ENCODE measurements at places on chromosomes 4 and X.
A peak's percentile ranks its signal among the peaks of the same experiment; 100 is the strongest.

DNA sequence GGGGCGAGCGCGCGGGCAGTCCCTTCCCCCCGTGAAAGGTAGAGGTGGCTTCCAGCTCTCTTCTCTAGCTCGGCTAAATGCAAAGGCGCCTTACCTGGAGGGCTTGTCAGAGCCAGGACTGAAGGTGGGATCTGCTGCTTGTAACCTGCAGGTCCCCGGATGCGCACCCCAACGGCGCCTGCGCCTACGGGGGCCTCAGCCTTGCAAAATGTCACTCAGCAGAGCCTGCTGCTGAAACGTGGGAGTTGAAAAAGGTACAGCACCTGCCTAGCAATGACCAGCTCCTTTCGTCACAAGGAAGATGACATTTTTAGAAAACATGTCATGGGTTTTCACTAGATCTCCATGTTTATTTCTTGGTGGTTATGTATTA, 583 bp downstream of the ABHD18 start:
- DNase-seq: peak; percentile 70

- DNase-seq: no peak
Observed at GRCh38 chrX:79618280-79618679, 251.1 kb upstream of the ITM2A start.

DNA sequence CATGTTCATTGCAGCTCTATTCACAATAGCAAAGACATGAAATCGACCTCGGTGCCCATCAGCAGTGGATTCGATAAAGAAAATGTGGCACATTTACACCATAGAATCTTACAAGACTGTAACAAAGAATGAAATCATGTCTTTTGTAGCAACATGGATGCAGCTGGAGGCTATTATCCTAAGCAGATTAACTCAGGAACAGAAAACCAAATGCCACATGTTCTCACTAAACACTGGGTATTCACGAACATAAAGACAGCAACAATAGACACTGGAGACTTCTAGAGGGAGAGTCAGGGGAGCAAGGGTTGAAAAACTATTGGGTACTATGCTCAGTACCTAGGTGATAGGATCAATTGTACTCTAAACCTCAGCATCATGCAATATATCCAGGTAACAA, 180.5 kb downstream of the PPP1R2C start:
- DNase-seq: no peak

DNA sequence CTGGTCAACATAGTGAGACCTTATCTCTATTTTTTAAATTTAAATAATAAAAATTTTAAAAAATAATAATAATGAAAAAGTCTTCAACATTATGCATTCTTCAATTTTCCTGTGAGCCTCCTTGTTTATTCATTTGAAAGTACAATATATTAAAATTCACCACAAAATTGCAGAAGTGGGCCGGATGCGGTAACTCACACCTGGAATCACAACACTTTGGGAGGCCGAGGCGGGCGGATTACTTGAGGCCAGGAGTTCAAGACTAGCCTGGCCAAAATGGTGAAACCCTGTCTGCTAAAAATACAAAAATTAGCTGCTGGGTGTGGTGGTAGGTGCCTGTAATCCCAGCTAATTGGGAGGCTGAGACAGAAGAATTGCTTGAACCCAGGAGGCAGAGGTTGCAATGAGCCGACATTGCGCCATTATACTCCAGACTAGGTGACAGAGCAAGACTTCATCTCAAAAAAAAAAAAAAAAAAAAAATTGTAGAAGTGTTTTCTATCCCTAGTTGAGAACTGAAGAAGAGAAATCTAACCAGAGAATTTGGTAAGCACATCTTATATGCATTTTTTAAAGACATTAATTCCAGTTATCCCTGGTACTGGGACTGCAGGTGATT, 56.9 kb downstream of the RBM47 start:
- DNase-seq: no peak

Data from DND-41 (cell line).